ENCODE measurements at places on chromosomes 7 and 10.

GRCh38 chr7:1848911-1849311 lies 178.8 kb downstream of the ELFN1 start:
- DNase-seq, result no peak

GRCh38 chr10:5508786-5509185 lies 9.4 kb upstream of the CALML5 start:
- DNase-seq, result no peak

DNA sequence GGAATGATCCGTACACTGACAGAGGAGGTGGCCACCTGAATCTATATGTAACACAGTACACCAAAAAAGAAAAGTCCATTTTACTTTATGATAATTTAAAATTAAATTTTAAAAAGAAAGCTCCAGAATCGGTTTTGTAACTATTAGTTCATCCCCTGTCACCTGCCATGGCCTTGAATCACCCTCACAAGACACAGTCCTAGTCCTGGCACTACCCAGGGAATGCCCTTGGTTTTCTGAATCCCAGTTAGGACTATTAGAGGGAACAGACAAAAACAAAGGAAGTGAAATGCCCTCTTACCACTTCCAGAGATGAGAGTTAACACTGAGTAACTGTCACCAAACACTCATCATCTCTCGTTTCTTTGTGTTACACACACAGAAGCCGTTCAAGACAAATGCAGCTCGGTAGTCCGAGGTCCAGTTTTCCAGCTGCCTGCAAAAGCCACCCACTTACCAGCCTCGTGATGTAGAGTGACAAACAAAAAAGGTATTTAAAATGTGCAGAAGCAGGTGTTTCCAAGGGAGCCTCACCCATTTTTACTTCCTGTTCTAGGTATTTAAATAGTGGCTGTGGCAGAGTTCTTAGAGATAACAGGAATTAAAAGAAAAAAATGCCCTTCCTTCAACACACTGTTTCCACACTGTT lies 6.1 kb downstream of the PTPRN2 start:
- no peak for DNase-seq

GRCh38 chr10:45063591-45064231 lies 63.0 kb downstream of the ZNF22 start:
- no peak for DNase-seq

DNA sequence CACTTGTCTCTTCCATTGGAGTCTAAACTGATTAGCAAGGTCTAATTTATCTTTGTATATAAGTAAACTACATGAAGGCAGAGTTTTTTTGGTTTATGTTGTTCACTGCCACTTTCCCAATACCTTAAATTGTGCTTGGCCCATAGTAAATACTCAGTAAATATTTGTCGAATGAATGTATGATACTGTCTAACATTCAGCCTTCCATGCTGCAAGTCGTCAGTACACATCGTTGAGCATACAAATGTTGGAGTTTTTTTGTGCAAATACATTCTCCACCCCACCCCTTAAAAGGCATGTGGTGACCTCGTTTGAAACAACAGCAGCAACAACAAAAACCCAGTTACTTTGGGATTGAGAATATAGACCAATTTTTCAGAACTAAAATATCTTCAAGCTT lies 17.4 kb upstream of the IGF2BP3 start:
- DNase-seq, result no peak

DNA sequence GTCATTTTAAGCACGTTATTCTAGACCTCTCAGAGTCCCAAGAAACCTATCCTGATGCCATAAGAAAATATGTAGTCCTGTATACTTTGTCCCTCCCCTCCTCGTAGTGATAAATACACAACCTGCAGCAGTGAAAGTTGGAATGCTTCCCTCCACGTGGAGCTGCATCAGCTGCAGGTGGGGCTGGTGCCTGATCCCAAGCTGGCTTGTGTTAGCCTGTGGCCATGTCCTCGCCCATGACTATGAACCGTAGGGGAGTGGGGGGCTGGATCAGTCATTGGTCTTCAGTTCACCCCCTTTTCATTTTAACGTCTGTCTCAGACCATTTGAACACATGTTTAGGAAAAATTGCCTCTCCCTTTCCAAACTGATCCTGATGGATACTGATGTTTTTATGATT lies 171.4 kb upstream of the HABP2 start:
- DNase-seq, result no peak

DNA sequence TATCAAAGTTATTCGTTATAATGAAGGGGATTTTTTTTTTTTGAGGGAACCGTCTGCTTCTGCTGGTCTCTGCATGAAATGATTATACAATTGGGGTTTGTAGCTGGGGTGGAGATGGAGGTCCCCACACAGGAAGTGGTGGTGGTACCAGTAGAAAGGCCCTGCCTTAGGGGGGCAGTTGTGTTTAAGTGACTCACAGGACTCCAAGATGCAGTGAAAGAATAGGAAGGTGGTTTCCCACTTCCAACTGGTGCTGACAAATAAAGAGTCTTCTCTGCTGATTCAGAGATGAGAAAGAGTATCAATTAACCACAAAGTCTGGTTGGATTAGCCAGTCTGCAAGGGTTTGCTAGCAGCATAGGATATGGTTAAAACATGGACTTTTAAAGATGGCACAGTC lies 376.0 kb downstream of the SORCS3 start:
- no peak for DNase-seq

DNA sequence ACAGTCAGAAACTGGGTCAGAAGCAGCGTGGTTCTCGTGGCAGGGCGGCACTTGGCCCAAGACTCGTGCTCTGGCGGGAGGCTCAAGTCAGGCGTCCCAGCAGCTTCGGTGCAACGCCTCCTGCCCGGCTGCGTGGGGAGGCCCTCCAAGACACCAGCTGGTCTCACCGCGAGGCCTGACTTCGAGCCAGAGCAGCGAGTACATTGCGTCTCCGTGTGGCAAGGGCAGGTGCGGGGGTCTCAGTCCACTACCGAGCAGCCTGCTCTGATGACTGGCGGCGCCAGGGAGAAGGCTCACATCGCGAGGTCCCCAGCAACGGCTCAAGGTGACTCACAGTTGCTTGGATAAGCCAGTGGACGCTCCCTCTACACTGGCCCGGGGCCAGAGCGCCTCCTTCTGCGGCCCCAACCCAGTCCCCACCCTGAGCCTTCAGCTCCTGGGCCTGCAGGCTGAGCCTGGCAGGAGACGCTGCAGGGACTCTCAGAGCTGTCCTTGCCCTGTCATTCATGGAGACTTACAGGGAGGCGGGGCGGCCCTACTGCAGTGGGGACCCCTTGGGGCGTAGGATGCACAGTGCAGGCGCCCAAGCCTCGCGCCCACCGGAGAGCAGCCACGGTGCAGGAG lies 41.9 kb upstream of the PRKAR1B start:
- DNase-seq, result no peak

DNA sequence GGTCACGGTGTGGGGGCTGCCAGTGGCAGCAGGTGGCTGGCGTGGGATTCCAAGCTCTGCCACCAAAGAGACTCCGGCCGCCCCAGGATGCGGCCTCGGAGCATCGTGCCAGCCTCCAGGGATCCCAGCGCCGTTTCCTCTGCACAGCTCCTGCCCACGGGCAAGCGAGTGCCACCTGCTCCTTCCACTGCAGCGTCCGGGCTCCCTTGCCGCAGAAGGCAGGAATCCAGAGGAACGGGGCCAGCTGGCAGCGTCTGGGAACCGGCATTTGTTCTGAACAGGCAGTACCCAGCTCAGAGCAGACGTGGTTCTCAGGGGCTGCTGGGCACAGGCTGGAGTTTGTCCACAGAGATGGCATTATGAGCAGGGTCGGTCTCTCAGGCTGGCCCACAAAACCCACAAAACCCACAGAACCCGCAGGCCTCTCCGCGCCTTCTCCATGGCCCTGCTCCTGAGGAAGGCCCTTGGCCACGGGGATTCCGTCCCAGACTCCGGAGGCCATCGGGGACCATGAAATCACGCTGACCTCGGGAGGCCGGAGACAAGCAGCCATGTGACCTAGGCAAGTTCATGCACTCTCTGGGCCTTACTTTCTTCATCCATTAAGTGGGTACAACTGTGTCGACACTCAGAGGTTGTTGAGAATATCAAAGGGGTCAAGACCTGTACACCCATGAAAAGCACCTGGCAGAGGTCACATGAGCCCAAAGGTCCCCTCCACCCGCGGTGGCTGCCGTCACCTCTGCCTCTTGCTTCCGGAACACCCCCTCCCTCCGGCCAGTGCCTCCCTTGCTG lies 72.1 kb upstream of the TNRC18 start:
- DNase-seq, result no peak

- DNase-seq, result no peak
Measured at GRCh38 chr7:63040966-63041610, 957.6 kb upstream of the ZNF722 start.

DNA sequence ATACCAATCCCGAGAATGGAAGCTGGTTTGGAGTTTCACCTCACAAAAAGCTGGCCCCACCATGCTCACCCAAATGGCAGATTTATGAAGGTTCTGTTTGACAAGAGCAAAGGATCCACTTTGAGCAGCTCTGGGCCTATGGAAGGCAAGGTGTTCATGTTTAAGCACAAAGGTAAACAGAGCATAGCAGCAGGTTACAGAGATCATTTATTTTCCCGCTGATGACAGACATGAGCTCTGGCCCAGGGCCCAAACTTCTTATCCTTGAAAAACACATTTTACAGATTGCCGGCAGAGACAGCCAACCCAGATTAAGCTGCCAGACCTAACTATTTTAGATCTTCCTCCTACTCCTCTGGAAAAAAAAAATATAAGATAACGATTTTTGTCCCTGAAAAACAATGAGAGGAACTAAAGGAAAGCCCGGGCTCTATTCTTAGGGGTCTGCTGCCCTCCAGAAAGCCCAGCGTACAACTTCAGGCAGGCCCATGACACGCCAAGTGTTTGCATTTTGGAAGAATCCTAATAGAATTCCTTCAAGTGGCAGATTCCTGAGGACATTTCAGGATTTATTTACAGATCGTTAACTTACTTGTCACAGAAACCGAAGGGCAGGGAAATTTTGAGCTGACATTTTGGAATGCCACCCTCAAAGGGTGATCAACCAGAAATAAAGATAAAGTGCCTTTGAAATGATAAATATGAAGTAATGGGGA lies 40.0 kb downstream of the SYPL1 start:
- DNase-seq, result no peak

- no peak for DNase-seq
Measured at GRCh38 chr7:146116521-146117222, at the start of gene CNTNAP2. CNTNAP2 (plus strand) TSS chr7:146116801; CDS start chr7:146116877, 76 bp downstream.

- no peak for DNase-seq
Measured at GRCh38 chr10:7896297-7896696, 78.0 kb downstream of the TAF3 start.

DNA sequence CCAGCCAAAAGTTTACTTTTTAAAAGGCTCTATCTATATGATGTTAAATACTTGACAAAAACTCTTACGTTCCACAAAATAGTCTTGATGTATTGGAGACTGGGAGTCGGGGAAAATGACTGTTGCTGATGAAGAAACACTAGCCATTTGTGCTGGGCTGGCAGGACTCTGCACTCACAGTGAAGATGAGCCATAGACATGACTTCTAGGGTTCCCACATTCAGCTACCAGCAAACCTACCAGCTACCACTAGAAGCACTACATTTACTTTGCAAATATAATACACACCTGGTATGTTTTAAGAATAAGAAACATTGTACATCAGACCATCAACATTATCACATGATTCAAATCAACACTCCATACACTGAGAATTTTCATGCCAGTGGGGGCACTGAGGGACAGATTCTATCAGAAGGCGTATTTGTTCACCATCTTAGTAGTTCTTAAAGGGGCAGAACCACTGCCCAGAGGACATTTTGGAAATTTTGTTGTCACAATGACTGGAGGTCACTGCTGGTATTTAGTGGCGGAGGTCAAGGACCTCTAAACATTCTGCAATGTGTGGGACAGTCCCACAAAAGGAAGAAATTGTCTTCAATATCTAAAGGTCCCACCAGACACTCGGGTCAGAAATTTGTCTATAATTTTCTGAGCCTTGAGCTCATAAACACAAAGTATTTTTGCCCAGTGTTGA lies 52.3 kb downstream of the PARD3 start:
- DNase-seq, result no peak

GRCh38 chr10:9911488-9911887 lies 1106.2 kb upstream of the CELF2 start:
- DNase-seq, result no peak

DNA sequence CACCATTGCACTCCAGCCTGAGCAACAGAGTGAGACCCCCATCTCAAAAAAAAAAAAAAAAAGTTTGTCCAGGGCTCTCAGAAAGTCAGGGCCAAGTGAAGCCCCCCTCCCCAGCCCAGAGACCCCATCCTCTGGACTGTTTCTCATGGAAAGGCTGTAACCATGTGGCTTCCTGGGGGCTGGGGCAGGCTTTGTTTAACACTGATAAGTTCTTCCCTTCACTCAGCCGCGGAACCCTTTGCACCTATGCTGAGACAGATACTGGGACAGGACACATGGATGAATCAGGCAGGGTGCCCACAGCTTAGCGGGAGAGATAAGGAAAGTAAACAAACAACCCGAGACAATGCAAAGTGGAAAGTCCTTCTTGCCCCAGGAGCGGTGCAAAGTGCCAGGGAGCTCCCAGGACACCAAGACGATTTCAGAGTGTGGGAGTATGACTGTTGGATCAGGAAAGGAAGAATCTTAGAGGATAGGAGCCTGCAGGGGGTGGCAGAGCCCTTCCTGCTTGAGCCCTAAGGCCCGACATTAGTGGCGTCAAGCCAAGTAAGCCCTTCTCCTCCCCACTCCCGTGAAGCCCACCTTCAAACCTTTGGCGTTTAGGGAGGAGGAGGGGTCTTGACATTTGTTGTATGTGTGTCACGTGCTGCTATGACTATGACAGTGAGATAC lies 11.6 kb downstream of the MLXIPL start:
- no peak for DNase-seq

DNA sequence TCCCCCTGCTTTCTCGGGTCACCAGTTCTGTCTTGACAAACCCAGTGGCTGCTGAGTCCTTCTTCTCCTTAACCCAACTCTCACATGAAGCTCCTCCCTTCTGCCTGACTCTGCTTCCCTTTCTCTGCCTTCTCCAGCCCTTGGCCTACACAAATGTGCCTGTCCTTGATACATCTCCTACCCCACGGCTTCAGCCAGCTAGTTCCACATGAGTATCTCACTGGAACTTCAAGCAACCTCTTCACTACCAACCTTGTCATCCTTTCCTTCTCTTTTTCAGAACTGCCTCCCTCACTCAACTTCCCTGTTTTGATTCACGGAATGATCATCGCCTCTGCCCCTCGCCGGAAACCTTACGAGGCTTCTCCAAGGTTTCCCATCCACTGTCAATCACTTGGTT lies 55.9 kb downstream of the PDIA4 start:
- no peak for DNase-seq

DNA sequence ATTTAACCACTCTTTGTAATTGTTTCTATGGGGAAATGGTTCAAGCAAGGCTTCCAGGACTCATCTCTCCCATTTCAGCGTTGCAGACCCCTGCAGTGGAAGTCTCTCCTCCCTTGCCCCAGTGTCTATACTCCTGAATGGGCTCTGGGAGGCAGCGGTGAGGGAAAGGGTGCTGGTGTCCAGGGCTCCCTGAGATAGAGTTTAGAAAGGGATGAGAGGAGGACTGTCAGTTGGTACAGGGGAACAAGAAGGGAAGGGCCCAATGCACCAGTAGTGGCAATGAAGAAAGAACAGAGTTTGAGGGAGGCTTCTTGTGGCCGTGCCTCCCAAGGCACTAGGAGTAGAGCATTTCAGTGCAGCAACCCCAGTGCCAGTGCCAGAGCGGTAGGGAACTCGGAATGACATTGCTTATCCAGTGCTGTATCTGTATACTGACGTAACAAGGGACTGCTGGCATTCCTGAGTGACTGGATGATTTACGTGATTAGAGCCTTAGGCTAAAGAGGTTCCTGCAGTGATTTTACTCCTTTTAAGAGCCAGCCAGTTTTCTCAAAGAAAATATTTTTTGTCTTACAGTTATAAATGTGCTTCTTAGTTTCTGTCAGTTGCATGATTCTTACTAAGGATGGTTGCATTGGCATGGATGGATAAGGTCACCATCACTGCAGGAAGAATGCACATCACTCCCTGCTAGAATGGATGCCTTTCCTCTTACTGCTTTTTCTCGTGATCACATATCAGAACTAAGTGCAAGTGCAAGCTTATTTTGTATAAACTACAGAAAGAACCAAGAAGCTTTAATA lies 28.0 kb downstream of the PRPF18 start:
- DNase-seq, result no peak

All from esophagus squamous epithelium (tissue), 5 donors.